Stimulated activated memory B cell treated with anti-CD40 and anti-IgM and Interleukin-4, amounts not matched to agents 10 μg/mL and 1 μg/mL and 100 μg/mL, for 72 hours (primary cell): ENCODE measurements at places on chromosomes 3 and 15.
A peak's percentile ranks its signal among the peaks of the same experiment; 100 is the strongest.

GRCh38 chr15:77023576-77024272 lies 28.8 kb downstream of the PSTPIP1 start:
- no peak for ATAC-seq

- ATAC-seq: peak; percentile 39
Measured at GRCh38 chr3:185744997-185745843, 79.6 kb downstream of the IGF2BP2 start.

GRCh38 chr15:100033140-100033857 lies 300.1 kb upstream of the LYSMD4 start:
- ATAC-seq: no peak

DNA sequence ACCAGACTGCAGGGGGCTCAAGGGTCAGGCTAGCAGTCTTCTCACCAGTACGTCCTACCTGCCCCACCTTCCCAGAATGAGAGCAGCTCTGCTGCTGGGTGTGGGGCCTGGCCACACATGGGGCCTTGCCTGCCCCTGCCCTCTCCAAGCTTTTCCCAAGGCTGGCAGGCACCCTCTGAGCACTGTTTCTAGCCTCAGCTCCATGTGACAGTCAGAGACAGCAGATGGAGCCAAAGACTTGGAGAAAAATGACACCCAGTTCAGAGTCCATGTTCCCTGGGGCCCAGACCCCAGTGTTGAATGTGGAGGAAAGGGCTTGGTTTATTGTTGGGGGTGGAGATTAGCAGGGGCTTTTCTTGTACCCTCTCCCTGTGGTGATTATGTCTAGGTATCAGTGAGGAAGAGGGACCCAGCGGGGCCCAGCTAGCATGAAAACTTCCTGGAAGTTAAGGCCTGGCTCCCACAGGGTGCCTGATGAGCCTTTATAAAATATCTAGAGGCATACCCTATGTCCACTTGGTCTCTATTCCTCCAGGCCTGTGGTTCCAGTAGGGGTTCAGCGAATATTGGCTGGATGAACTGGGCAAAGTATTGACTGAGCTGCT lies 153.8 kb downstream of the EEFSEC start:
- no peak for ATAC-seq

- ATAC-seq: no peak
Measured at GRCh38 chr15:31606194-31606669, 279.6 kb downstream of the KLF13 start.

- ATAC-seq: no peak
Measured at GRCh38 chr3:38222032-38222634, 43.5 kb upstream of the SLC22A13 start.

DNA sequence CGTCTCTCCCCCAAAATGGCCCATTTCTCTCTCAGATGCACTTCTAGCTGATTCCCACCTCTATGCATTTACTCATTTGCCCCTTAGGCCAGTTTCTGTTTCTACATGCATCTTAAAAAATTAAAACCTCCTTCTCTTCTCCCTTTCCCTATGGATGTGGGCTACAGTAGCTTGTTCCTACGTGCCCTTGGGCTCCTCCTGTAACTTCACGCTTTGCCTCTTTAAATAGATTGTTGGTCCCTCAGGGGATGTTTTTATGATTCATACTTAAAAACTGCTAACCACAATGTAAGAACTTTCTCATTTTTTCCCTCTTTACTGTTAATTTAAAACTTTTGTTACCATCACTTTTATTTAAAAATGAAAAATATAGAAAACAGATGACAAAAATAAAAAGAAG lies 185.6 kb upstream of the MRPL3 start:
- no peak for ATAC-seq

DNA sequence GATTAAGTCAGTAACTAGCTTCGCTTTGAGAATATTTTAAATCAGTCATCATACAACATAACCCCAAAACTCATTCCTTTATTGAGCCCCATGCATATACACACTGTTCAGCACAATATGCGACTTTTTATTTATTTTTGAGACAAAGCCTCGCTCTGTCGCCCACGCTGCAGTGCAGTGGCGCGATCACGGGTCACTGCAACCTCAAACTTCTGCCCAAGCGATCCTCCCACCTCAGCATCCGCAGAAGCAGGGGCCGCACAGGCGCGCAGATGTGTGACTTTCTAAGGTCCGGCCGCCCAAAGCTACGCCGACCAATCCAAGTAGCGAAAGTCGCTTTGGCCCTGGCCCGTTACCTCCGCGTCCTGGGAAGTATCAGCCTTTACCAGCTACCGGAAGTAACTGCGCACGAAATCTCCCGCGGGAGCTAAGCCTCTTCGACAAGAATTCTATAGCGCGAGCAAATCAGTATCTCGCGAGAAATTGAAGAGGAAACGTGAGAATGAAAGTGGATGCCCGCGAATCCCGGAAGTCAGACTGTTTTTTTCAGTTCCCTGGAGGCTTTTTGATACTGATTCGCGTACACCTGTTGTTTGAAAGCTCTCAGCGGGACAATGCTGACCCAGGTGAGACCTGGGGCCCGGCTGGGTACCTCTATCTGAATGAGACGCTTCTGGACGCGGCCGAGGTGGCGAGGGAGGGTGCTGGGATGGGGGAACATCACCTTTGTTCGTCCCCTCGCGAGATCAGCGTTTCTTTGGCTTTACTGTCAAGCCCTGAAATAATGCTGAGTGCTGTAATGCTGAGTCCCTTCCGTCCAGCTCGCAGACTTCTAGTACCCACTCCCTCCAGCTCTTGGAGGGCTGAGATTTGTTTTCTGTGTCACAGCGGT lies at the start of the genes DHFR2 and NSUN3:
DHFR2 (minus strand) TSS at position 404 of the 892 bp plus-strand sequence. CDS start 1,405 bp downstream, outside the sequence.
NSUN3 (plus strand) TSS at position 549 of the 892 bp plus-strand sequence; CDS start at position 615, 66 bp downstream.
- ATAC-seq: peak; percentile 97

DNA sequence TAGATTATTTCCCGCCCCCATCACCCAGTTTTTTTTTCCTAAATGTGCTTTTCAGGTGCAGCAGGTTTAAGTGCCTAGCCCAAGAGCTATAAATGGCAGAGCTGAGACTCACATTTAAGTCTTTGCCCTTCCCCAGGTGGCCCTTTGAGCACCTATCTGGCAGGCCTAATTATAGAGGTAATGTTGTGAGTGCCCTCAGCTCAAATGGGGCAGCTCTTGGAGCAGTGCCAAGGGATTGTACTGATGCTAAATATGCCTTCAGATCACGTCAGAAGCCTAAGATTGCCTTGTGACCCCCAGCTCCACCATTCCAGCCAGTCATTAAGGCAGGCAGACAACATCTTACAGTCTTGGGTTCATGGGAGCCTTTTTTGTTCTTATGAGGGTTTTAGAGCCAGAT lies 159.5 kb downstream of the RPLP1 start:
- ATAC-seq: no peak

GRCh38 chr3:63900459-63900858 lies 11.7 kb downstream of the SCAANT1 start:
- no peak for ATAC-seq

- ATAC-seq: no peak
Measured at GRCh38 chr3:128385080-128385832, 81.4 kb downstream of the DNAJB8 start.

DNA sequence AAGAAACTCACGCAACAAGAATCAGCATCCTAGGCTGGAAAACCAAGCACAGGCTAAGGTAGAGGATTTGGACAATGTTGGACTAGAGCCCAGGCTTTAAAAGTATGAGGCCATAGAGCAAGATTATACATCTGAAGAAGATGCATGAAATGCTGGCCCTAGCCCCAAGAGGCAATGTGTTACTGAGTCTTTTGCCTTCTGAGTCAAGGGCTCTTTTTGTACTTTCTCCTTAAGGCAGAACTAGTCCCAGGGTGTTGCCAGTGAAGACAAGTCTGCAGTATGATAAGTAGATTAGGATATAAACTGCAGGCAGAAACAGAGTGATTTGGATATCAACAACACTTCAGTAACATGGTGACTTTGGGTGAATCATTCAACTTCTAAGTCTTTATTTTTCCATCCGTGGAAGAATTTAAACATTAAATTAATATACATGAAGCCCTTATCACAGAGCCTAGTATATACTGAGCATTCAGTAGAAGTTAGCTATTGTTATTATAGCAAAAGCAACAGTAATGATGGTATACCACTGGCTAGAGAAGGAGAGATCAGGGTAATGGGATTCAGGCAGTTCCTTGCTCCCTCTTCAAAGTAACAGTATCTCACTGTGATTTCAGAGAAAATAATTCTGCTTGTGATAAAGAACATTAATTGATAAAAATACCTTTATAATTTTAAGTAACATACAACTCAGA lies 99.9 kb upstream of the MLF1 start:
- no peak for ATAC-seq

DNA sequence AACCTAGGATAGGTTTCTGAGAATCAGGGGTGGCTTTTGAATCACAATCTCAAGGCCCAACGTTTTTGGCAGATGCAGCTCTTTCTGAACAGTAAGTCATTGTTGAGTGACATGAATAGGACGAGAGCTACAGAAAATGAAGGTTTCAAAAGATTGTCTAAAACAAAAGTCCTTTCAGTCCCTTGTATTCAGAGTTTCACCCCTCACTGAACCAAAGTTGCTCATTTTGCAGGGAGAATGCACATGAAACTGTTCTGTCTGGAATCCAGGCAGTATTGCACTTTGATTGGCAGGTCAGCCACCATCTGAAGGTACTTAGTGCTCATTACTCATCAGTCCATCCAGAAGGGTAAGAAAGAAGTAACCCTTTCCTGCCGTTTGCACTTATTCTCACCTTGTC lies 24.1 kb upstream of the RASGRP1 start:
- no peak for ATAC-seq

DNA sequence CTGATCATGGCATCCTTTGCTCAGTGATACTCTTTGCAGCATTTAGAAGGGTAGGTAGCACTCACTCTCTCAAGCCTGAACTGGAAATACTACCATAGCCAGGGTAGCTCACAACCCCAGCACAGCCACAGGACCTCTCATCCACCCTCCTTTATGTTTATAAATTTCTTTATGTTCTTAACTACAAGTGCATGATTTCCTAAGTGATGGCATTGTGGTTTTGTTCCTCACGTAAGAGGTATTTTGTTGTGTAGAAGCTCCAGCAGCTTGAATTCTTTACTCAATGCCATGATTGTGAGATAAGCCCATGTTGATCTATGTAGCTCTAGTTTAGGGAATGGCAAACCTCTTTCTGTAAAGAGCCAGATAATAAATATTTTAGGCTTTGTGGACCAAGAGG lies 7.9 kb upstream of the RTP3 start:
- no peak for ATAC-seq

- no peak for ATAC-seq
Measured at GRCh38 chr15:92579931-92580470, 75.6 kb downstream of the FAM174B start.

DNA sequence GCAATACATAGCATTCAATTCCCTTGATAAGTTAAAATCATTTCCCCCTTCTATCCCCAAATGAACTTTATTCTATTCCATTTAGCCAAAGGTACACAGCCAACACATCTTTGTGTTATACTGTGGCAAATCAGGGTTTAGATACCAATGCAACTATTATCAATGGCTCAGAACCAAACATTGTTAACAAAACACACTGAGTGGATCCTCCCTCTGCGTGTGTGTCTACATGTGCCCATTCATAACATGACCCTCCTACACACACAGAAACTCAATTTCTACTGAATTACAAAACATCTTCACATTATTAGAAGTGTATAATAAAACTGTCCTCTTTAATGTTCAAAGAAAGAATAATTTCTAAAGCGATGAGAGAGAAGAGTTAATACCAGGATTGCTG lies 1.3 kb downstream of the TTBK2 start:
- no peak for ATAC-seq

GRCh38 chr3:49717211-49717958 lies 2.1 kb downstream of the AMIGO3 start:
- no peak for ATAC-seq
